ENCODE measurements at places on chromosomes 16 and 17.

- DNase-seq = no peak
Measured at GRCh38 chr16:3577302-3577752, at the start of gene NLRC3. Gene NLRC3 (minus strand): TSS chr16:3577403. CDS start chr16:3565036, 12,367 bp downstream.

DNA sequence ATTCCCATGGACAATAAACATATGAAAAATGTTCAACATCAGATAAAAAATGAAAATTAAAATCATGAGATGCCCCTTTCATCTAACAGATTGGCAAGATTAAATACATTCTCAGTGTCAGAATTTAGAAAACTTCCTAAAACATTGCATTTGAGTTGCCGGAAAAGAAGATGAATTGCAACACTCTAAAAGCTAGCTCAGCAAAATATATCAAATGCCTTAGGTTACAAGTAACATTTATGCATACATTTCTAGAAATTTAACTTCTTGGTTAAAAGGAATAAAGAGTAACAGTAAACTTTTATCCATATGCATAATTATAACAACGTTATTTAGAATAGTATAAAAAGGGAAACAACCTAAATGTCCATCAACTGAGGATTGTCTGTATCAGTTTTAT, 239.0 kb downstream of the PMP22 start:
- no peak for DNase-seq

DNA sequence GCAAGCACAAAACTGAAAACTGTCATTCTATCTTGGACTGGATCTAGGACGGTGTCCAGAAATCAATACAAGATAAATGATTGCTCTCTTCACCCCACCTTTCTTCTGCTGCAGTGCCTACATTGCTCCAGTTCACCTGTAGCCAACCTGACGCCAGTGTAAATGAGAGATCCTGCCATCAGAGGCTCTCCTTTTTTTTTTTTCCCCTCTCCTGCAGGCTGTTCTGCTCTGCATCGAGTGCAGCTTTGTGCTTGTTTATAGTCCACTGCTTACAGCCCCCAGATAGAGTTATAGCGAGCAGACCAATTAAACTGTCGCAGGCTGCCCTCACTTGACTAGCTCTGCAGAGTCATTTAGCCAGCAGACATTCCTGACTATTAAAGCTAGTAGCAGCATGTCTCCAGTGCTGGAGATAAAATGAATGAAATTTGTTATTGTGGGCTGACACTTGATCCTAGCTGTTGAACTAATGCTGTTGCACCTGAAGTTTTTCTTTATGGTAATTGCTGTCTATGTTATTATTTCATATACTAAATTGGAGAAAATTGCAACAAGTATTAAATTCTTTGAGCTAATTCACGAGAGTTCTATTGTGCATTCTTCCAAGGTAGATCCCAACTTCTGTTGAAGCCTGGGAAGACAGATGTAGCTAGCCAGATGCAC, 257.1 kb downstream of the FTO start:
- no peak for DNase-seq

- DNase-seq = peak; percentile 82
Measured at GRCh38 chr17:78359321-78359996, 418 bp downstream of the SOCS3 start.

- DNase-seq = no peak
Measured at GRCh38 chr17:40130352-40131042, 8.7 kb downstream of the MSL1 start.

- no peak for DNase-seq
Measured at GRCh38 chr16:69448470-69449193, 24.2 kb downstream of the CYB5B start.

GRCh38 chr17:41777574-41778188, 8.8 kb downstream of the JUP start:
- peak; percentile 88 for DNase-seq

GRCh38 chr16:84314373-84314772, 19.7 kb downstream of the WFDC1 start:
- no peak for DNase-seq

DNA sequence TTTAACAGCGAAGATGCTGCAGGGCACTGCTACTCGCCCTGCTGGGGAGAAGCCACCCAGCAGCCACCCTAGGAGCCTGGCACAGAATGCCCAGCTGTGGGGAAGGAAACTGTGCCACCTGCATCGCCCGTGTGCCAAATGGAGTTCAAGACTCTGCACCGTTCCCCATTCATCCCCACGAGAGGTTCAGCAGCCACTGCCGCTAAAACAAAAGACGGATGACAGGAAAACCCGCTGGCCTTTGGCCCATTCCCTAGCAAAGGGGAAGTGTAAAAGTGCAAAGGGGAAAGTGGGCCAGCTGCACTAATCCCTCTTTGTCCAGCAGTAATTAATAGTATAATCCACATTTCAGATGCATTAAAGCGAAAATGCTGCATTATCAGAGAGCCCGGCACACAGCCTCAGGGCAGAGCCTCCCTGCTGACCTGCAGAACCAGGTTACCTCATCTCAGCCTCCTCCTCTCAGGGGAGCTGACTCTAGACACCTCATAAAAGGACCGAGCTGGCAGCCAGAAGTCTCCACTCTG, 37.7 kb downstream of the ZFHX3 start:
- DNase-seq = no peak

DNA sequence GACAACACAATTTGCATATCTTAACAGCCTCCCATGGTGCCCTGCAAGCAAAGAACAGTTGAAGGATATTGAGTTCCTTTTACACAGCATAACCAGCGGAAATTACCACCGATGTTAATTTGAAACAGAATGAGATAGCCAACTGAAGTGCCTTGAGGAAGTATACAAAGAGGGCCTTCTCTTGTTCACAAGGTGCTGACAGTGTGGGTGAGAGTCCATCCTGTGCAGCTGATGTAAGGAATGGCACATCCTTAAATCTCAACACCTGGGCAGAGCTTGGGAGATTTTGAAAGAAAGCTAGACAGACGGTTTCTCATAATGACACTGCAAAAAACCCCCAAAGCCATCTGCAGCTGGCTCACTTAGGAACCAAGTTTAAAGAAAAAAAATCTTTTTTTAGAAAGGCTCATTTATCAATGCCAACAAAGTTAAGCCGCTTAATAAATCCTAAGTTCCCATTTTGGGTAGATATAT, 818.6 kb downstream of the KCNJ2 start:
- no peak for DNase-seq

DNA sequence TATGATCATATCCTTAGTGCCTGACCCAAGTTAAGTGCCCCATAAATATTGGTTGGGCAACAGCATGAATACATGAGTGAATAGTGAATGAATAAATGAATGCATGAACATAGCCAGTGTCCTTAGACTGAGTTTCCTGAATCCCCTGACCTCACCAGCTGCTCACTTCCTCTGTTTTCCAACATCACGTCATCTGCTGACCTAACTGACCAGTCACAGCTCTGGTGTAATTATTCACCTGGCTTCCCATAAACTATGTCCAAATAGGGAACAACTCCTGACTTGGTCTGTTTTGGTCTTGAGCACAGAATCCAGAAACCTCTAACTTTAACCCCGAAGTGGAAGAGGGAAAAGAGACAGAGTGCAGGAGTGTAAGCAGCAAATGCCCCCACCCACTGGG, 83.4 kb downstream of the ASIC2 start:
- DNase-seq = no peak

DNA sequence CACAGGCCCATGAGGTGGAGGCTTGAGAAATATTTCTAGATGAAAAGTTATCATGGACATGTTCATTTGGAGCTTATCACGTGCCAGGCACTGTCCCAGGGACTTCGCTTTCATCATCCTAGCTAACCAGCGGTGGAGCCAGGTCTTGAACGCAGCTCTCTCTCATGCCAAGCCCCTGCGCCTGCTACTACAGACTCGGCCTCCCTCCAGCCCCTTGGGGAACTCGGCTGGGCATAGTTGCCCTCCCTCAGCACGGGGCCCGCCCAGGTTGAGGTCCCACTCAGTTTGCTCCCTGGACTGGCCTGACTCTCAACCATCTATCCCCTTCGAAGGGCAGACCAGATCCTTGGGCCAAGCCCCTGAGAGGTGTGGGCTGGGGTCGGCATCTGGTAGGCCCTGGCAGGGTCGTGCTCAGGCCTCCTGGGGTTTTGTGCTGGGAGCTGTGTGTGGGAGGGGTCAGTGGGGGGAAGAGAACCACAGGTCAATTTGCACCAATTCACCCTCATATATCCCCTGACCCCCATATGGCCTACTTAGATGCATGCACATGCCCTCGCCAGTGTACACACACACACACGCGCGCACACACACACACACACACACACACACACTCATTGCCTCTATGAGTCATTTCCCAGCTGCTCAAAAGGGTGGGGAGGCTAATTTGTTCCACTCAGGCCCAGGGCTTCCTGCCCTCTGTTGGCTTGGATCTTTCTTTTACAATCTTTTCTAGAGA, 12.1 kb upstream of the SCN4A start:
- DNase-seq = peak; percentile 69

GRCh38 chr16:22220069-22220440, 14.0 kb downstream of the EEF2K start:
- DNase-seq = peak; percentile 81

DNA sequence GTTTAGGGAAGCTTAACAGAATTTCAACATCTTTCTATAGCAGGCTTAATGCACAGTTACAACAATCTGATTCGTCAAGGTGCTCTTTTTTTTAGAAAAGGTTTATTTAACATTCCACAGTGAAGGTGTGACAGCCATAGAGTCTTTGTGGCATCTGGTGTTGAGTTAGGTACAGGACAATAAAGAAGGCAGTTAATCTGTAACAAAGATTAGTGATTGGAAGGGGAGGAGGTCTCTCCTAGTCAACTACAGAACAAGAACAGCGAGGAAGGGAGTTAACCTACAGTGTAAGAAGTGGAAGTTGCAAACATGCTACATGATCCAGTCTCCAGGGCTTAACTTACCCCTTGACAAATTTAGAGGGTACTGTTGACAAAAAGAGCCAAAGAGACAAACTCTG, 3.0 kb upstream of the ZDHHC7 start:
- DNase-seq = no peak

DNA sequence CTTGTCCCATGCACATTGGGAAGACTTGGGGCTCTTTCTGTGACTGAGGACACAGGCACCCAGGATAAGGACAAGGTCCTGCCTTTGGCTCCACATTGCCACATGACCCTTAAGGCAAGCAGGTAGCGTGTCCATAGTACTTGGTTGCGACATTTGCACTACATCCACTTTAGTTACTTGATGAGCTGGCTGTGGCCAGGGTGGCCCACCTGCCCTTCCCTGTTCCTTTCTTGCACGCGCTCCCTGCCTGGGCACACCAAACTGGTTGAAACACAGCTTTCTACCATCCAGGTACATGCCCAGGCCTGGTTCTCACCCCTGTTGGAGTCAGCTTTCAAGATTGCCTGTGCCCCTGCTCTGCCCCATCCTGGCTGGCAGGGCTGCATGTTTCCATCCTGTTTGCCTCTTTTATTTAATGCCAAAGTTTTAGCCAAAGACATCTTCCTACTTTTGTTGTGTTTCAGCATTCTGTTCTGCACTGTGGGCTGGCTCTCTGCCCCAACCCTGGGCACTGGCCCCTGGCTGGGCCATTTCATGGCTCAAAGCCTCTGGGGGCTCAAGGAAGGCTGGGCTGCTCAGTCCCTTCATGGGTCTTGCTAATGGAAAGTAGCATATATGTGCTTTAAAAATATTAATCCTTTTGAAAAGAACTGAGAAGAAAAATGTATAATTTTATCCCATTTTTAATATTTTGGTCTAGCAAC, 3.2 kb downstream of the B3GNT9 start:
- no peak for DNase-seq

DNA sequence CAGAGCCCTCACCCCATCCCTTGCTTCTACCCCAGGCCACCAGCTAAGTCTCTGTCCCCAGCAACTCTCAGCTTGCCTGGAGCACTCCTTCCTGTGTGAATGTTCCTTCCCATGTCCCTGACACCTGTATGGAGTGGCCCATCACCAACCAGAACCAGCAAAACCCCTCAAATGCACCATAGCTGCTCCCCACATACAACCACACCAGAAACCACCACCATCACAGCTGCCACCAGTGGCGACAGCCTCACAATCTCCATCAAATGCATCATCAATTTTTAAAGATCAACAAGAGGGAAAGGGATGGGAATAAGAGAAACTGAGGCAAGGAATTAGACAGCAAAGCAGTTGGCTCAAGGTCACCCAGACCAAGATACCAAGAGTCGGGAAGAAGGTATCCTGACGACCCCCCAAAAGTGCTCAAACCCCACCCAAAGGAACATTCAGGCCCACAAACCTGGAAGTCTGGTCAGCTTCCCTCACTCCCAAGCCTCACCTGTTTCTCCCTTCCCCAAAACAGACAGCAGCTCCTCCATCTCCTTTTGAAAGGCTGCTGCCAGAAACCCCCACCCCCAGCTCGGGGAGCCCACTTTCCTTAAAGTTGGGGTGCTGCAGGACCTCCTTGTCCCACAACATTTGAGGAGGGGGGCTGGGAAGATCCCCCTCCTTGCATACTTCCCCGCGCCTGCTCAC, 1.8 kb downstream of the SRCIN1 start:
- peak; percentile 34 for DNase-seq

- no peak for DNase-seq
Measured at GRCh38 chr17:44775136-44775837, 16.5 kb downstream of the ADAM11 start.

- DNase-seq = no peak
Measured at GRCh38 chr16:80066805-80067580, 466.5 kb upstream of the MAF start.

DNA sequence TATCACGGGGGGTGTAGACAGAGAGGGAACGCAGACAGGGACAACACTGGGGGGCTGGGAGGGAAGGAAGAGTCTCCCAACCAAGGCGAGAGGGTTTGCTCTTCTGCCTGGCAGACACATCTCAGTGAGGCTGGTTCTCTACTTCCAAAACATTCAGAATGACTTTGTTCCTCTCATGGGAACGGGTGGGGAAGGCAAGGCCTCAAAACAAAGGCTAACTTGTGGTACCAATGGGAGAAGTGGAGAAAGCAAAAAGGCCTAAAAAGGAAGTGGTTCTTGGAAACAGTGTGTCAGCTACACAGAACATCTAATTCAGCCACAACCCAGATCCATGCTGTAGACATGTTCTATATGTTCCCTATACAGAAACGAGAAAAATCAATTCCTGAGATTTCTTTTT, 7.5 kb downstream of the FLOT2 start:
- no peak for DNase-seq

- no peak for DNase-seq
Measured at GRCh38 chr17:35245196-35245486, 2.3 kb downstream of the SLFN5 start.

DNA sequence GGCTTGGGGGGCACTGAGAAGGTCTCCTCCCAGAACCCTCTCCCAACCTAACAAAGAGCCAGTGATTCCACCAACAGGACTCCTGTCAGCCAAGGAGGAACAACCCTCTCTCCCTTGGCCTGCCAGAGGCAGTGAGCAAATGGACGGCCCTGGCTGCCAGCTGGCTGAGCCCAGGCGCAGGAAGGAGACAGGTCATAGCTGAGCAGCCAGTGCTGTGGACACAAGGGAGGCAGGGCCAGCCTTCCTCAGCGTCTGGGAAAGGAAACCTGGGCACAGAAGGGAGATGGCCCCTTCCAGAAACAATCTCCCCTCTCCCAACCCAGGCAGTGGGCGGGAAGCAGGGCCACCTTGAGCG, 2.1 kb downstream of the MPO start:
- DNase-seq = no peak

GRCh38 chr17:6556121-6557039, at the start of gene PITPNM3:
Gene PITPNM3 (minus strand): TSS chr17:6556555. CDS start chr17:6556406, 149 bp downstream.
- no peak for DNase-seq

All from right forelimb (tissue), 1 donor.